Hypothalamus (tissue), 51 donors: ENCODE measurements at places on chromosomes 11 and 22.

- no peak for DNase-seq
Measured at GRCh38 chr22:23556026-23556620, 24.0 kb downstream of the IGLL1 start.

- no peak for DNase-seq
Measured at GRCh38 chr11:57646799-57647303, 2.9 kb downstream of the YPEL4 start.

DNA sequence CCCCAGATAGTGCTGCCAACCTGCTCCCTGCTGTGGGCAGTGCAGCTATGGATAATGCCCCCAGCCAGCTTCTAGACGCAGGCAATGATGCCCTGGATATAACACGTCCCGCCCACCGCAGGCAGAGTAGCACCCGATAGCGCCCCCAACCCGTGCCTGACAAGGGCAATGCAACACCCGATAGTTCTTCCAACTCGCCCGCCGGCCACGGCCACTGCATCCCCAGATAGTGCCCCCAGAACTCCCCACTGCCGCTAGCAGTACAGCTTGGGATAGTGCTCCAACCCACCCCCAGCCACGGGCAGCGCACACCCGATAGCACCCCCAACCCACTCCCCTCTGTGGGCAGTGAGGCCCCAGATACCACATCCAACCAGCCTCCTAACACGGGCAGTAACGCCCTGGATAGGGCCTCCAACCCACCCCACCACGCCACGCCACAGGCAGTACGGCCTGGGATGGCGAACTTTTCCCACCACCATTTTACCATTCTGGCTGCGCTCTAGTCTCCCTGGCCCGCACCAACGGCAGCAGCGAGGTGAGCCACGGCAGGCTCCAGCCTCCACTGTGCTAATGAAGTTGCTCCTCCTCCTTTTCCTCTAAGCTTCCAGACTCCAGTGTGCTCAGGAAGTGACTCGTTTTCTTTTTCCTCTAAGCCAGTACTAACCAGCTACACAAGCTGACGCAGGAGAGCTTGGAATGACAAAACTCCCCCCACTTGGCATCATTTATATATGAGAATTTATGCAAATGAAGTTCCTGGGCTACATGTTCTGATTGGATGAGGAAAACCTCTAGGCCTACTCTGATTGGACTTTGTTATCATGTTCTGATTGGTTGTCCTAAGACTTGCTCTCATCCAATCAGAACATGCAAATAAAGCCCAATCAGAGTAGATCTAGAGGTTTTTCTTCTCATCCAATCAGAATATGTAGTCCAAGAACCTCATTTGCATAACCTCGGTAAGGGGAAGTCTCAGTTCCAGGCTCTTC lies 3.0 kb upstream of the RFPL3 start:
- DNase-seq, result no peak

- no peak for DNase-seq
Measured at GRCh38 chr11:126658306-126659056, 303.0 kb downstream of the ST3GAL4 start.

GRCh38 chr11:89125298-89125697 lies 52.4 kb upstream of the TYR start:
- no peak for DNase-seq

DNA sequence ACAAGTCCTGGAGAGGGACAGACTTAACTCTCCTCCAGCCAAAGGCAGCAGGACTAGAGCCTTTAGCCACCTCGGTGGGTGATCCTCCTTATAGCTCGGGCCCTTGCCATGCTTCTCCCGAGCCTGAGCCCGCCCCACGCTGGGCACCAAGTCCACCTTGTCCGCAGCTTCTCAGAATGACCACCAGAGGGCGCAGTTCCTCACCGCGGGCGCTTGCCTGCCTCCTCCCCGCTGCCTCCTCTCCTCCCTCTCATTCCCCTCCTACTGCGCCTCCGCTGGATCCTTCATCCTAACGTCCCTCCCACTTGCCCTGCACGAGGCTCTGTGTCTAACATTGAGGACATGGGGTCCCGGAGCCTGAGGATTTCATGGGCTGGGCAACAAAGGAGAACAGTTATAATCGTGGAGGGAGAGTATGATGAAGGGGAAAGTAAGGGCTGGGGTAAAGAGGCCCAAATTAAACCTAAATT lies 11.3 kb upstream of the MOGAT2 start:
- no peak for DNase-seq

- DNase-seq, result no peak
Measured at GRCh38 chr11:35611741-35612140, 6.5 kb upstream of the FJX1 start.

DNA sequence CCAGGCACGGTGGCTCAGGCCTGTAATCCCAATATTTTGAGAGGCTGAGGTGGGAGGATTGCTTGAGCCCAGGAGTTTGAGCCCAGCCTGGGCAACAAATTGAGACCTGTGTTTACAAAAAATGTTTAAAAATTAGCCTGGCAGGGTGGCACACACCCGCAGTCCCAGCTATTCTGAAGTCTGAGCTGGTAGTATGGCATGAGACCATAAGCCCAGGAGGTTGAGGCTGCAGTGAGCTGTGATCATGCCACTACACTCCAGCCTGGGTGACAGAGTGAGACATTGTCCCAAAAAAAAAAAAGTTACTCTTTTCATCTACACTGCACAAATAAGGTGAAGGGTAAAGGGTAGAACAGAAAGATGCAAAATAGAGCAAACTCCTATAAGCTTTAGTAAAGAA lies 22.3 kb upstream of the PPP2R1B start:
- DNase-seq, result no peak

DNA sequence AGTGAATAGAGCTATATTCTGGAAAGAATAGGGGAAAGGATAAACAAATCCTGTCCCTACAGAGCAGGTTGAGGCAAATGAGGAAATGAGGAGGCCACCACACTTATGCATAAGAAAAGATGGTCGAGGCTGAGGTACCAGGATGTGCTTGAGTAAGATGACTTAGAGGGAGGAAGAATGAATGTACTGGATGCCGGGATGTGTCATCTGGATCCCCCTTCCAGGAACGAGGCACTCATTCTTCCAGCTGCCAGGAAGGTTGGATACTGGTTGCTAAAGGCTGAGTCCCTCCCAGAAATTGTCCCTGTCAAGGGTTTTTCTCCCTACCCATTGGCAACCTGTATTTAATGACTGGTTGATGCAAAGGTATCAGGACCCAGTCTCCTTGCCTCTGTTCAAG lies 31.1 kb upstream of the SYT9 start:
- no peak for DNase-seq

- peak; percentile 47 for DNase-seq
Measured at GRCh38 chr11:105610871-105611571, 1.1 kb downstream of the GRIA4 start.

DNA sequence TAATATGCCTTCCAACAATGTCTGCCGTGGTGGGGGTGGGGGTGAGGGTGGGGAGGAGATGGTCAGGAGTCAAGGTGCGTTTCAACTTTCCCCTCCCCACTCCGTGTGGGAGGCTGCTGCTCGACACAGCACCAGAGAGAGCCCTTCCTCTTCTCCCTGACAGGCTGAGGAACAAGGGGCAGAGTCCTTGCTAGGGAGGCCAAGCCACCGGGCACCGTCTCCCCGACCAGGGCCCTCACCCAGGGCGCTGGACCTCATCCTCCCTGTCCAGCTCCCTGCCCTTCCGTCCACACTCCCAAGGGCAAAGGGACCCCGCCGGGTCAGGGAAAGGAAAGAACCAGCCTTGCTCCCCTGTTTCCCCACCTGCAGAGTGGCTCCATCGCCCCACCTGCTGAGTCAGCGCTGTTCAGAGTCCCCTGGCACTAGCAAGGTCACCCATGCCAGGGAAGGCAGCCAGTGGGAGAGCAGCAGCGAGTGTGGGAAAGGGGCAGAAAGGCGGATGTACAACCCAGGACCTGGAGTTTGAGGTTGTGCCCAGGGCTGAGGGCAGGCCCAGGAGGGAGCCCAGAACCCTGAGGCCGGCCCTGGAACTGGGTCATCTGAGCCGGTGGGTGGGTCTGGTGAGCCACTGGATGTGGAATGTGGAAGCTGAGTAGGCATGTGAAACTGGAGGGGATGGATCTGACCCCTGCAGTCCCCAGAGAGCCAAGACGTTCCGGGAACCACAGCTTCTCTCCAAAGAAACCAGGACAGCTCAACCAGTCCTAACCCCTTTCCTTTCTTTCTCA lies 47.2 kb downstream of the BUD13 start:
- peak; percentile 48 for DNase-seq

DNA sequence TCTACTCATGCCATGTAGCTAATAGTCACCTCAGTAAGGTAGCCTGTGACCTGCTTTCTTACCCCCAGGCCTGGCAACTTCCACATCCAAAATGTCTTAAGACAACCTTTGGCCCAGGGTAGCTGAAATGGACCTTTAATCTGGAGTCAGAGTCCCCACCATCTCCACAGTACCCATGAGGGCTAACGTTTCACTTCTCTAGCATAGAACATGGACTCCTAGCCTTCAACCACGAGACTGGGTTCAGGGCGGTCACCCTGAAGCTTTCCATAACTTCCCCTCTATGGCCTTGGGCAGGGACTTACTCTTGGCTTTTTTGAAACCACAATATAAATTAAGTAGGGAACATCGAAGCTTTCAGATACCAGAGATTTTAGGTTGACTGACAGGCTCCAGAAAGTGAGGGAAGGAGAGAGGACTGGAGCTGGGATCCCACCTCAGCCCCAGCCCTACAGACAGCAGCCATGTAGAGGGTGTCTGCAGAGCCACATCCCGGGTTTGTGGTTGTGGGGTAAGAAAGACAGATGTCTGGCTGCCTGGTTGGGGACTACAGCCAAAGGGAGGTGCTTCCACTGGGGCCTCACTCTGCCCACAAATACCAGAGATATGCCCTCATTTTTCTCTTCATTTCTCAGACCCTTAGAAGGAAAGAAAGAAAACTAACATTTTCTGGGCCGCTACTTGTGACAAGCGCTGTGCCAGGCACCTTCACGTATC lies 2.6 kb downstream of the TBC1D10A start:
- DNase-seq, result no peak

DNA sequence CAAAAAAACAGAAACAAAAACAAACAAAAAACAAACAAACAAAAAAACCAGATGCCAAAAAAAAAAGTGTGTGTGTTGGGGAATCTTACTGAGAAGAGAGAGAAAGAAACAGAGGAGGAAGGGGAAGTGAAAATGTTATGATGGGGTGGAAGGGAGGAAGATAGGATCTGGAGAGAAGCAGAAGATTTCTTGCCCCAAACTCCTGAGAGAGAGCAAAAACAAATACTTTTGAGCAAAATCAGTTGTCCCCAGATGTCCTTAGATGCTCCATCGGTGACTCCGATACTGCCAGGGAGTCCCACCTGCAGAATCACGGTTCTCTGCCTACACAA lies 19.9 kb upstream of the GRAMD1B start:
- DNase-seq, result no peak

GRCh38 chr11:68987211-68987610 lies 6.4 kb upstream of the MRGPRD start:
- no peak for DNase-seq

DNA sequence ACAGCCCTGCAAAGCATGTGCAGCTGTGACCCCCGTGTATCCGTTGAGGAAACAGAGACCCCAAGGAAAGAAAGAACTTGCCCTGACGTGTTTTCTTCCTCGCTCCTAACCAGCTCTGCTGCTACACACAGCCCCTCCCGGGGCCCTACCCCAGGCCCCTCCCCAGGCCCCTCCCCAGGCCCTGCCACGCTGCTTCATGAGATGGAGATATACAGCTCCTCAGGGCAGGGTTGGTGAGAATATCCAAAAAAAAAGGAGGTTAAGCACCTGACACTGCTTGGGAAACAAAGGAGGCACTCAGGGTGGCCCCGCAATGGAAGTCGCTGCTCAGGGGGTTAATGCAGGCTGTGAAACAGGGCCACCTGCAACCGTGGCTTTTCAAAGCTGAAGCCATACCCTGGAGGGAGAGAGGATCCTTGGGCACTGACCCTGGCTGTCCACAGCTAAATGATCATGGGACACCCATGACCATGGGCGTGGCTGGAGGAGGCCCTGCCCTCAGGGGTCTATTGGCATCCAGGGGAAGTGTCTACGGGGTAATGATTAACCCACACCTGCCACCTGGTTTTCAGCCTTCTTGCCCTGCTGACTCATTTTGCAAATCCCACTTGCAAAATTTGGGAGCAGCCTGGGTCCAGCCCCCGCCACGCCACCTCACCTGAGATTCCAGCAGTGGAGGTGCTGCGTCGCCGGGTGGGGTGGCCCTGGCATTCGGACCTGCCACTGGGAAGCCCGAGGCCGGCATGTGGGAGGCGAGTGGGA lies 112.1 kb upstream of the ANO1 start:
- no peak for DNase-seq

DNA sequence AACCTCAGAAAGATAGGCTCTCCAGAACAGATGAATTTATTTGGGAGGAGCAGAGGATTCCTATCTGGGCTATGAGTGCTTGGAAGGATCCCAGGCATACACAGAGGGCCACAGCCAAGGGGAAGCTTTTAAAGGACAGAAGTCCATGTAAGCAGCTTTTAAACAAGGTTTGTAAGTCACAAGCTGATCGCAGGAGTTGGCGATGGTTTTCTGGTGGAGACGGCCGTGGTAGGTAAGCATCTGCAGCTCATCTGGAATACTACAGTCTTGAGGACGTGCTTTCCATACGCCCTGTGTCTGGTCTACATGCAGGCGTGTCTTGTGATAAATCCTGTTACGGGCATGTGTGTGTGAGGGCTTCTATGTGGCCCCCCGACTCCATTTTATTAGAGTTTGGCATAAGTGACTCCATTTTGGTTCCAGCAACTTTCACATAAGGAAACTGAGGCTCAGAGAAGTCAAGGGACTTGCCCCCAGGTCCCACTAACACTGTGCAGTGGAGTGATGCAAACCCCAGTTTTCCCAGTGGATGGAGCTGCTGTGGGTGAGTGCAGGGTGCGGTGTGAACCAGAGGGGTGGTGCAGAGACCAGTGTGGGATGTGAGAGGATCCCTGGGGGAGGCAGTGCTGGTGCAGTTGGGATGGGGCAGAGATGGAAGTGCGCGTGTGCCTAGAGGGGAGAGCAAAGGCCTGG lies 11.8 kb upstream of the ACY3 start:
- no peak for DNase-seq

DNA sequence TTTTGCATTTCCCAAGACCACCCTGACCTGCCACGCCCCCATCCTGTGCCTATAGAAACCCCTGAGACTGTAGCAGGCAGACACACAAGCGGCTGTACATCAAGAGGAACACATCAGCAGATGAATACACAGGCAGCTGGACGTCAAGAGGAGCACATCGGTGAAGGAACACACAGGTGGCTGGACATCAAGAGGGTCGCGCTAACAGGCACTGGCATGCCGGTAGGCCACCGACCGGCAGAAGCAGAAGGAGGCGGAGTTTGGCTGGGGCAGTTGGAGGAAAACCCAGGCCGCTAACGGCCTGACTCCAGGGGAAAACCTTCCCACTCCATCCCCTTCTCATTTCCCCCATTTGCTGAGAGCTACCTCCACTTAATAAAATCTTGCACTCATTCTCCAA lies 5.4 kb upstream of the IPO7 start:
- no peak for DNase-seq
